Heart left ventricle (tissue), 16 donors: ENCODE measurements at places on chromosomes 4 and X.

- DNase-seq, result no peak
- H3K36me3 ChIP-seq, result no peaks in the 10 kb centered on the region
- no peaks in the 10 kb centered on the region for H3K4me1 ChIP-seq
- no peak overlapping the region for H3K27ac ChIP-seq
- peaks cover 53% of the 10 kb centered on the region for H3K27me3 ChIP-seq
These were observed 1.0 kb upstream of the PPP2R2C start for GRCh38 chr4:6473264-6474052.

DNA sequence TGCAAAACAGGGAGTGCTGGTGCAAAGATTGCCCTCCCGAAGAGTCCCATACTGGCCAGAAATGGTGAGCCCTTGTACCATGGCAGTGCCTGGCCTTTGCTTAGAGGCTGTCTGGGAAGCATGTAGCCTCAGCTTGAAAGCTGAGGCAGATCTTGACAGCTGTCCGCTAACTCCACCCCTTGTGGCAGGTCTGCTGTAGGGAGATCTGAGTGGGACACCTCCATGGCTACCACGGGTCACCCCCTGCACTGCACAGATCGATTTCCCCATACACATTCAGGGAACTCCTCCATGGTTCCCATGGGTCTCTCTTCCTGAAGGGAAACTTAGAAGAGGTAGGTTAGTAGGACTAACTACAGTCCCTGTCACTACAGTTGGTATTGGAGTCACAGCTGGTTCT lies 6.1 kb upstream of the ACOT9 start:
- no peak overlapping the region for H3K4me3 ChIP-seq
- H3K27me3 ChIP-seq, result no peaks in the 10 kb centered on the region
- no peaks in the 10 kb centered on the region for H3K4me1 ChIP-seq

DNA sequence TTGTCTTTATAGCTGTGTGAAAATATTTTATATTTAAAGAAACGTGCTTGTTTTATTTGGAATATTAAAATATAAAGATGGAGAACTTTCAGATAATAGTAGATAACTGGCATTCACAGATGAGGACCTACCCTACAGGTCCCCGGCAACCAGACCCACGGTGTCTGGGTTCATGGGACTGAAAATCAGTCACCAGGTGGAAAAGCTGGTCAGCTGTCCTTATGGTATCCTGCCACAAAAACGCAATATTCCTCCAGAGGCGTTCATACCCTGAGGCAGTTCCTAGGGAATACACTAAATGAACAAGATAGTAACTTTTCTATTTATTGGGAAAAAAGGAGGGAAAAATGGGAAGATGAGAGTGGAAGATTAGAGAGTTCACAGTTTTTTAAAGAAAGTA lies 1.2 kb downstream of the TLR6 start:
- no peak for DNase-seq
- no peak overlapping the region for H3K27ac ChIP-seq
- H3K4me3 ChIP-seq, result peak overlapping the region; percentile 57
- no peaks in the 10 kb centered on the region for H3K27me3 ChIP-seq
- no peaks in the 10 kb centered on the region for H3K36me3 ChIP-seq

GRCh38 chrX:40127052-40127451 lies 29.3 kb upstream of the BCOR start:
- no peaks in the 10 kb centered on the region for H3K4me1 ChIP-seq
- H3K4me3 ChIP-seq, result no peak overlapping the region

DNA sequence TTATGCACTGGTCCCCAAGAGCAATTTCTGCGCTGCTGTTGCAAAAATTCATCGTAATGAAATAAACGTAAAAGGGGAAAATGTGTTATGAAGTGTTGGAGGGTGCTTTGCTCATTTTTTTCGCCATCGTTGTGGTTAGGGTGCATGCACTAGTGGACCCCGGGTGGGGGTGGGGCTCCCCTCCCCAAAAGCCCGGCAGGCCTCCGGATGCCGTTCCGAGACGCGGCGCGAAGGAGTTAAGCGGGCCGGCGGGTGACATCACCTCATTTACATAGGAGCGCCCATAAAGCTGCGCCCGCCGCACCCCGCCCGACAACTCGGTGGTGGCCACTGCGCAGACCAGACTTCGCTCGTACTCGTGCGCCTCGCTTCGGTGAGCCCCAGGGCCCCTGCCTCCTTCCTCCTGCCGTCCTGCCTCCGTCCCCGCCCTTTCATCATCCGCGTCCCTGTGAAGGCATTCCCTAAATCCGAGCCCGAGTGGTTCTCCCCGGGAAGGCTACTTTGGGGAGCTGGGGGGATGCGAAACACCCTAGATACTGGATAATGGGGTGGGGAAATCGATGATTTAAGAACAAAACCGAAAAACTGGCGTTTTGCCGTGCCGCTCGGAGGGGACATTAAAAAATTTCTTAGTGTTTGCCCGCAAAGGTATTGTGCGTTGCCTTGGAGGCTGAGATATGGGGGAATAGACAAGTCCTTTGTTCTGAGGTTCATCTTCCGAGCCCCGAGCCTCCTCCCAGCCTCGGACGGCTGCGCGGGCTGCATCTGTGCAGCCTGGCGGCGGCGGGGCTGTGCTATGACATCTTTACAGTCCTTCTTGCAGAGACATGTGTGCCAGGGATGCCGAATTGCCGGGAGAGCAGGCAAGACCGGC lies at the start of gene TMSB4X:
TSS of gene TMSB4X (plus strand) at position 315 of the 874 bp plus-strand sequence.
- peaks cover 14% of the 10 kb centered on the region for H3K4me1 ChIP-seq
- DNase-seq, result peak; percentile 89
- H3K36me3 ChIP-seq, result peaks cover 7% of the 10 kb centered on the region
- H3K4me3 ChIP-seq, result peak within 1 kb of the TSS; percentile 90
- no peaks in the 10 kb centered on the region for H3K27me3 ChIP-seq
- H3K27ac ChIP-seq, result peak within 1 kb of the TSS; percentile 97

GRCh38 chr4:61468024-61468720 lies 268.0 kb downstream of the ADGRL3 start:
- H3K27ac ChIP-seq, result no peak overlapping the region
- no peaks in the 10 kb centered on the region for H3K4me1 ChIP-seq
- DNase-seq, result no peak
- no peak overlapping the region for H3K4me3 ChIP-seq
- H3K27me3 ChIP-seq, result no peaks in the 10 kb centered on the region
- H3K36me3 ChIP-seq, result no peaks in the 10 kb centered on the region

DNA sequence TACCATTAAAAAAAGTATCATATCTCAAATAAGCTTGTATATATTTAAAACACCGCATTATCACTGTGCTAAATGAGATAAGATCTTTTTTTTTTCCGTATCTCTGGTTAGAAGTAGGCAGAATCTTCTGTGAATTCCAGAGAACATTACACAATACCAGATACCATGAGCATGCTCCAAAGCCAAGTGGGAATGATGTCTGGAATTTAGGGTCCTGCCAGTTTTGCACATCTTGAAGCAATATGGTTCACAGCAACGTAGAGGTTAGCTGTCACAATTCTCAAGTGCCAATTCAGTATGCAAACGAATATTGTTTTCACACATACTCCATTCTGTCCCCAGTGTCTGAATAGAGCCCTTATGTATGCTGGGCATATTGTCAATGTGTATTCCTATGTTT lies 127.5 kb upstream of the NEIL3 start:
- H3K4me1 ChIP-seq, result no peaks in the 10 kb centered on the region
- DNase-seq, result no peak

GRCh38 chr4:103307453-103308247 lies 109.5 kb upstream of the CENPE start:
- no peaks in the 10 kb centered on the region for H3K36me3 ChIP-seq
- no peak overlapping the region for H3K4me3 ChIP-seq
- no peak overlapping the region for H3K27ac ChIP-seq
- H3K27me3 ChIP-seq, result no peaks in the 10 kb centered on the region

DNA sequence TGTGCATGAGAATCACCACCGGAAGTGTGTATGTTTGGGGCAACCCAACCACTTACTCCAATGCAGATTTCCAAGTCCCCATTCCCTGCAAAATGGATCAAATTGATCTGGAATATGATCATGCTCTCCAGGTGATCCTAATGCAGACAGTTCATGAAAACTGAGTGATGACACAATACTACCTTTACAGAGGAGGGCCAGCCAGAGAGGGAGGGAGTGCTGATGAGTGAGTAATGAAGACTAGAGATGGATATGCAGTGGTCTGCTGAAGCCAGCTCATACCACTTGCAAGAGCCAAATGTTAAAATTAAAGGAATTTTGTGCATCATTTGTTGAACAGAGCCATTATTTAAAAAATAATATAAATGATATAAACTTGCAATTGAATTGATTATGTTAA lies 10.2 kb upstream of the CPE start:
- no peak overlapping the region for H3K4me3 ChIP-seq
- H3K4me1 ChIP-seq, result no peaks in the 10 kb centered on the region
- no peaks in the 10 kb centered on the region for H3K36me3 ChIP-seq
- H3K27ac ChIP-seq, result no peak overlapping the region
- H3K27me3 ChIP-seq, result no peaks in the 10 kb centered on the region
- DNase-seq, result no peak

DNA sequence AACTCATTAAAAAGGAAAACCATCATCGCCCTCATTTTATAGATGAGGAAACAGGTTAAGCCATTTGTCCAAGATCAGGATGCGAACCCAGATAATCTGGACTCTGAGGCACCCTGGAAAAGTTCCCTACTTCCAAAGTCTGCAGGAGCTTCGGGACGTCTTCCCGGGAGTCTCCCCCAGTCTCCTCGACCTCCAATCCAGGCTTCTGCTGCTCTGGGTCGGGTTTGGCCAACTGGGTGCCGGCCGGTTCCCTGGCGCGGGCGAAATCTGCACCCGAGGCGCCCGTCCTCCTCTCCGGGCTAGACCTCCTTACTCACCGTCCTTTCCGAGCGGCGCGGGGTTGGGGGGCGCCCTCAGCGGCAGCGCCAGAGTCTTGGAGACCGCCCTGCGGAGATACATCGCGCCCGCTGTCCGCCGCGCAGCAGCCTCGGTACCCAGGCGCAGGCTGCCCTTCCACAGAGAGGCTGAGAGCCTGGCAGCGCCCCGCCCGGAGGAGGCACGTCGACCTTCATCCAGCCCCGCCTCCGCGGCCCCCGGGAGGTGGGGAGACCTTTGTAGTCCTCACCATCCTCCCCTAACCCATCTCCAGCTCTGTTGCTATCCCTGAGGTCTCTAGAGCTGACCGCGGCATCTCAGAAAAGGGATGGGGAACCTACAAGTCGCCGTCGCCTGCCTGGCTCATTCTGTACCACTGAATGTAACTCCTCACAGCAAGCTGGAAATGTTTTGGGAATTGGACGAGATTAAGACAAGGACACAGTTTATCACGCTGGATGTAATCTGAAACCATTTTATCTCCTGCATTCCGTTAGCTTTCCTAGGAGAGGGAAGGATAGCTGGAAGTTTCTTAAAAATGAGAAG lies at the start of gene MGARP:
TSS of gene MGARP (minus strand) at position 466 of the 861 bp plus-strand sequence. CDS start at position 399, 67 bp downstream.
- DNase-seq, result peak; percentile 33
- H3K27me3 ChIP-seq, result peaks cover 15% of the 10 kb centered on the region
- peak within 1 kb of the TSS; percentile 37 for H3K4me3 ChIP-seq
- no peaks in the 10 kb centered on the region for H3K36me3 ChIP-seq
